ENCODE measurements at places on chromosomes 2 and 18.

GRCh38 chr2:120013597-120014223 lies 833 bp downstream of the EPB41L5 start:
- DNase-seq = no peak

GRCh38 chr2:148643998-148644882 lies at the start of gene EPC2:
Gene EPC2, plus strand, starts transcription at chr2:148644751. Its CDS starts 267 bp downstream, at chr2:148645018.
- peak; percentile 87 for DNase-seq

GRCh38 chr2:174339561-174340399 lies 5.0 kb downstream of the SP9 start:
- no peak for DNase-seq

- no peak for DNase-seq
These were observed 34.4 kb downstream of the LHCGR start for GRCh38 chr2:48721158-48721557.

- DNase-seq = no peak
These were observed 526 bp downstream of the CHN1 start for GRCh38 chr2:175004730-175004979.

- no peak for DNase-seq
These were observed 67.0 kb downstream of the FAM161A start for GRCh38 chr2:61786876-61787275.

- no peak for DNase-seq
These were observed 335.3 kb upstream of the CHST9 start for GRCh38 chr18:27520401-27520800.

- no peak for DNase-seq
These were observed 68.6 kb downstream of the TGOLN2 start for GRCh38 chr2:85259101-85259590.

GRCh38 chr2:217797661-217798069 lies 205.1 kb downstream of the TNS1 start:
- DNase-seq = no peak

DNA sequence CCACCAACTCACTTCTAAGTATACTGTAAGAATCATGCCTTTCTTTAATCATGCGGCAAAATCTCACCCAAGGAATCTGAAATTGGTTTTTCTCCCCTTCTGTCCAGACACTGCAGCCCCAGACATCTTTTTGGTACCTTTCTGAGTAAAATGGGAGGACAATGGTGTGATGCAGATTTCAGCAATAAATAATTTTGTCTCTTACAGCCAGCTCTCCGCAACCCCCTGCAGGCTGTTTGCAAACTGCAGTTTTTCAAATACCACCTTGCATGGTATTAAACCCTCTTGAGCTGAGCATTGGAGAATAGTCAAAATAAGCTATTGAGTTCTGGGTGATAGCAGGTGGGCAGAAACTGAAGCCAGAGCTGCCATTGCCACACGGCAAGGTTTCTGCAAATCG lies 32.2 kb downstream of the GPR39 start:
- DNase-seq = peak; percentile 21

DNA sequence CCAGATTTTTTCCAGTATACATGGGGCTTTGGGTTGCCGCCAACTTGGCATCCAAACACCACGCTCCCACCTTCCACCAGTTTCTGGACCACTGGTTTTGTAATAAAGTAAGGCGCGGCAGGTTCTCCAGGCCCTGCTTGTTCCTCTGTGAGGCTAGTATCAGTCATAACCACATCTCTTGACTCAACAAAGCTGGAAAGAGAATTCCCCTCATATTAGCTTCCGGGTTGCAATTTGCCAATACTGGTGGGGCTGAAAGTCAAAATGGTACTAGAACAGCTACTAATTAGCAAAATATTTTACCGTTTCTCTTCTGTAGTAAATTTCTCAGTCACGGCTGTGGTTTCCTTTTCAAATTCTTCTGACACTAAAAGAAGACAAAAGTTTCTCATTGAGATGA lies 25.0 kb downstream of the TTN start:
- DNase-seq = no peak

DNA sequence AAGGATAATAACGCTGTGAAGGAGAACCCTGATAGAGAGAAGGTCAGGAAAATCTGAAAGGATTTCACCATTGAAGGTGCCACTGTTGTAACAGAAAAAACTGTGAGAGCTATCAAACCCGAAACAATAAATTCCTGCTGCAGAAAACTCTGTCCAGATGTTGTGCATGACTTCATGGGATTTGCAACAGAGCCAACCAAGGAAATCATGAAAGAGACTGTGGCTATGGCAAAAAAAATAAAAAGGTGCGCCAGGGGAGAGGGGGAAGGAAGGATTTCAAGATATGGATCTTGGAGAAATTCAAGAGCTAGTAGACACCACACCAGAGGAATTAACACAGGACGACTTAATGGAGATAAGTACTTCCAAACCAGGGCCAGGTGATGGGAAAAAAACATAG lies 88.0 kb downstream of the LDLRAD4 start:
- DNase-seq = no peak

DNA sequence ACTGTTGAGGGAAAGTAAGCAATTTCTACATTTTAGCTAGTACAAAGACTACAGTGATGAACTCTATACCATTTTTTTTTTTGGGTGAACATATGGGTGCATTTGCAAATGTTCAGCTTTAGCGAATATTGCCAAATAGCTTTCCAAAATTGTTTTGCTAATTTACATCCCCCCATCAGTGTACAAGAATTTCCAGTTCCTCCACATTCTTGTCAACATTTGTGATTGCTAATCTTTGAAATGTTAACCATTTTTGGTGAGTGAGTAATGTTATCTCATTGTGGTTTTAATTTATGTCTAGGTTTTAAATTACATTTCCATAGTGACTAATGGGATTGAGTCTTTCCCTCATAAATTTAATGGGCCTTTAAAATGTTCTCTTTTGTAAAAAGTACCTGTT lies 16.4 kb upstream of the CNRIP1 start:
- DNase-seq = no peak

DNA sequence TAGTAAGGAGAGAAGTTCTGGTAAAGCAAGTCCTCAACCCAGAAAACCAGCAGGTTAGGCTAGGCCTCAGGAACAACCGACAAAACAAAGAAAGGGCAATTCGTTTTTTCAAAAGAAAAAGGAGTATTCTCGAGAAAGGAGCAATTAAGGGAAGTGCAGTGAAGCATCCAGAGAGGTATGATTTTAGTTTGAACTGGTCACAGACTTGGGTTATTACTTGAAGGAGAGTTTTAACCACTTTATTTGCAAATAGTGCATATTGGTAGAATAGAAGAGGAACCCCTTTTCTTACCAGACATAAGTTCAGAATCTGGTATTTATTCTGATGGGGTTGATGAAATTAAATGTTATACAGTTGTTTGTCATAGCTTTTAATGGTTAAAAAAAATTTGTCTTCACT lies 110.0 kb upstream of the GCFC2 start:
- no peak for DNase-seq

- DNase-seq = no peak
These were observed 57.3 kb downstream of the INHBB start for GRCh38 chr2:120403261-120403660.

DNA sequence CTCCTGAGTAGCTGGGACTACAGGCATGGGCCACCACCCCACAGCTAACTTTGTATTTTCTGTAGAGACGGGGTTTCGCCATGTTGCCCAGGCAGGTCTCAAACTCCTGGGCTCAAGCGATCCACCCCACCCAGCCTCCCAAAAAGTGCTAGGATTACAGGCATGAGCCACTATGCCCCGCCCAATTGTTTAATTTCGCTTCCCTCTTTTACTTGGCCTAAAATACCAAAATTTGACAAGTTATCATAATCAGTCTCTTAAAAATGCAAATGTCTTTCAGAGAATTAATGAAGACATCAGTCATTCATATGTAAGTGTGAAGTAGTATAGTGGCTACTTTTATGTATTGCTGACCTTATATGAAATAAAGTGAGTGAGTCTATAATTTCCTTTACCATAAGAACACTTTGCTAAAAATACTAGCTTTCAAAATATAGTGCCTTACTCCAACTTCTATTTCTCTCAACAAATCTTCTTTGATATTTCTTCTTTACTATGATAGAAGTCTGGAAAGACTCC lies 9.8 kb downstream of the FBXO11 start:
- peak; percentile 25 for DNase-seq

Measured in suppressor macrophage treated with lipopolysaccharide for 4 hours (primary cell).